ENCODE measurements at places on chromosomes 5 and 9.

- no peak for DNase-seq
Measured at GRCh38 chr5:142537938-142538337, 148.0 kb downstream of the FGF1 start.

- DNase-seq: no peak
Measured at GRCh38 chr5:54988817-54989216, 3.4 kb upstream of the ESM1 start.

DNA sequence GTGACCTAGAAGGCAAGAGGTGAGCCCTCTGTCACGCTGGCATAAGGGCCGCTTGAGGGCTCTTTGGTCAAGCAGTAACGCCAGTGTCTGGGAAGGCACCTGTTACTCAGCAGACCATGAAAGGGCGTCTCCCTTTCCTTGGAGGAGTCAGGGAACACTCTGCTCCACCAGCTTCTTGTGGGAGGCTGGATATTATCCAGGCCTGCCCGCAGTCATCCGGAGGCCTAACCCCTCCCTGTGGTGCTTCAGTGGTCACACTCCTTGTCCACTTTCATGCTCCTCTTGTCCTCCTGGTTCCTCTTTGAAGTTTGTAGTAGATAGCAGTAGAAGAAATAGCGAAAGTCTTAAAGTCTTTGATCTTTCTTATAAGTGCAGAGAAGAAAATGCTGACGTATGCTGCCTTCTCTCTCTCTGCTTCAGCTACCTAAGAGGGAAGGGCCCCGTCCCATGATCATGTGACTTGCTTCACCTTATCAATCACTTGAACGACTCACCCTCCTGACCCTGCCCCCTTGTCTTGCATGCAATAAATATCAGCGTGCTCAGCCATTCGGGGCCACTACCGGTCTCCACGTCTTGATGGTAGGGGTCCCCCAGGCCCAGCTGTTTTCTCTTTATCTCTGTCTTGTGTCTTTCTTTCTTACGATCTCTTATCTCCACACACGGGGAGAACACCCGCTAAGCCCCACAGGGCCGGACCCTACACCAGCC is 16.7 kb upstream of the SCGB3A1 start:
- DNase-seq: no peak

GRCh38 chr5:168123631-168124528 is 167.6 kb upstream of the WWC1 start:
- DNase-seq: no peak

DNA sequence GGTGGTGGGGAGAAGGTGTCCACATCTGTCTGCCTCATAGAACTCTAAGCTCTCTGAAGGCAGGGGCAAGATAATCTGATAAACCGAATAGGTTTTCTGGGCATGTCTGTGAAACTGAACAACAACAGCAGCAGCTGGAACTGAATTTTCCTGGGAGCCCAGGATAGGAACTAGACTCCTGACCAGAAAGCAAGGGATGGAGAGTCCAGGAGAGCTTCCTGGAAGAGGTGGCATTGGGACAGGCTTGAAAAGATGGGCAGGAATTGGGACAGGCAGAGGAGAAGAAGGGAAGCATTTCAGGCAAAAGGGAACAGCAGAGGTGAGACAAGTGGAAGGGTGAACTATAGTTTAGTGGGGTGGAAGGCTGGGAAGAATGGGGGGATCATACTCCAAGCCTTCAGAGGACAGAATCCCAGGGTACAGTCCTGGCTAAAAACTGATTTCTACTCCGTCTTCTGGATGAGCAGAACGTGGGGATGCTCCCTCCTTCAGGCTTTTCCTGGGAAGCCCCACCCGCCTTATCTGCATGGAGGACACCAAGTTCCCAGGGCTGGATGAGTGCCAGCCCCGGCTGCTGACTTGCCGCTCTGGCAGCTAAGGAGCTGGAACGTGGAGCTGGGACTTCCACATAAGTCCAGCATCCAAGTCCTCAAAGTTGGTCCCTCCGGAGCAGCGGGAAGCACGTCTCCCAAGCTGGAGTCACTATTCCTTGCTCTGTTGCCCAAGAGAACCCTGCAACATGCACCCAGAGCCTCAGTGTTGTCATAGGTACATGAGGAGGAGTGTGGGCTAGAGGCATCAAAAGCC is 13.9 kb upstream of the KIF12 start:
- DNase-seq: no peak

DNA sequence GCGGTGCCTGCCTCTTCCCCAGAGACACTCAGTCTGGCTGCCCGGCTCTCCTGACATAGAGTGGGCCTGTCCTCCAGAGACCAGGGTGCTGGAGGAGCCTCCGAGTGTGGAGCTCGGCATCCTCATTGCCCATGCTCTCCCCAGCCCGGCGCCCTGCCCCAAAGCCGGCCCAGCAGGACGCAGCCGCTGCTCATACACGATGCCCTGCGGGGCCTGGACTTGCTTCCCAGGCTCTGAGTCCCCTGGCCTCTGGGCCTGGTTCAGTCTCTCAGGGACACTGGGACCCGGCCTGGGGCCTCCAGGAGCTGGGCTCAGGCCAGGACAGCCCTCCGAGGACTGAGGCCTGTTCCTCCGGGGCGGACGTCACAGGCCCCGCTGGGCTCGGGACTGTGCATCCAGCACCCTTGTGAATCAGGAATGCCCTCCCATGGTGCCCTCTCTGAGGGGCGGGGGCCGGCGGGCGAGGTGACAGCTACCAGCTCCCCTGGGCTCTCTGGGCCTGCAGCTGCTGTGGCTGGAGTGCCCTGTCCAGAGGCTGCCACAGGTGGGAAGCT is 23.2 kb downstream of the TPPP start:
- no peak for DNase-seq

DNA sequence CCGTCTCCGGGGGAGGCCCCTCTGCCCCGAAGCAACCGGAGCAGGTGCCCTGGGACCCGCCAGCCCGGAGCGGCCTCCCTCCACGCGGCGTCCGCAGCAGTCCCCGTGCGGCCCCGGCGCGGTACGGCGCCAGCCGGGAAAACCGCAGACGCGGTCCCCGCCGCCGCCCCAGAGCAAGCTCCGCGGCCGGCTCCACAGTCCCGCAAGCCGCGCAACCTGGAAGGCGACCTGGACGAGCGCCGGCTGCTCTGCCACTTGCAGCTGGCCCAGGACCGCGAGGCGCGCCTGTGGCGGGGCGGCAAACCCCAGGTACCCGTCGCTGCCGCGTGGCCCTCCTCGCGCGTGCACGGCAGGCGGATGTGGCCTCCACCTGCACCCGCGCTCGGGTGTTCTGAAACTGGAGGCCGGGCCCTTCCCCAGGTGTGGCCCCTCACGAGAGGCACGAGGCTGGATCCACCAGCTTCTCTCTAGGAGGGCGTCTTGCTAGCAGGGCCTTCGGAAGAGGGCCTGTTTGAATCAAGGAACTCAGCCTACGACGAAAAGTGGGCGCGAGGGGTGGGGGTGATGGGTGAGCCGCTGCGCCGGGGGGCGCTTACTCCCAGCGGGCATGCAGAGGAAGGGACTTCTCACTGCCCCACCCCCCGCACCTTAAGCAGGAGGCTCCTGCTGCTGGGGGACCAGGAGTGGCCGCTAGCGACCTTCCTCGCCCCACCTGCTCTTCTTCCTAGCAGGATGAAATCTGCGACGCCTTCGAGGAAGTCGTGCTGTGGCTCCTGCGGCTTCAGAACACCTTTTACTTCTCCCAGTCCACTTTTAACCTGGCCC is 602 bp downstream of the CCNI2 start:
- no peak for DNase-seq

DNA sequence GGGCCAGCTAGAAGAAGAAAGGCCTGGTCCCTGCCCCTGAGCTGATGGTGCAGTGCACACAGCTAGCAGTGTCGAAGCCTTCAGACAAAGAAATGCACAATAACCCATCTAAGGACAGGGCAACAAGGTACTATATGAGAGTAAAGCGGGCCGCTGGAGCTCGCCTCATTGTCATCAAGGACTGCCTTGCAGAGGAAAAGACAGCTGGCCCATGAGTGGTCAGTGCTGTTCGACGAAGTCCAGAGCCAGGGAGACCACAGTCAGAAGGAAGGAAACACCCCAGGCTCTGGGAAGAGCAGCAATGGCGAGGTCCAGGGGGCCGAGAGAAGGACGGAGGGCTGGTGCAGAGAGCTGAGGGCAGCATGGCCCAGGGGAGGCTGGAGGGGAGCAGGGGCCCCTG is 17.3 kb downstream of the ATPSCKMT start:
- no peak for DNase-seq

GRCh38 chr5:10306114-10306513 is 1.6 kb downstream of the CMBL start:
- no peak for DNase-seq

DNA sequence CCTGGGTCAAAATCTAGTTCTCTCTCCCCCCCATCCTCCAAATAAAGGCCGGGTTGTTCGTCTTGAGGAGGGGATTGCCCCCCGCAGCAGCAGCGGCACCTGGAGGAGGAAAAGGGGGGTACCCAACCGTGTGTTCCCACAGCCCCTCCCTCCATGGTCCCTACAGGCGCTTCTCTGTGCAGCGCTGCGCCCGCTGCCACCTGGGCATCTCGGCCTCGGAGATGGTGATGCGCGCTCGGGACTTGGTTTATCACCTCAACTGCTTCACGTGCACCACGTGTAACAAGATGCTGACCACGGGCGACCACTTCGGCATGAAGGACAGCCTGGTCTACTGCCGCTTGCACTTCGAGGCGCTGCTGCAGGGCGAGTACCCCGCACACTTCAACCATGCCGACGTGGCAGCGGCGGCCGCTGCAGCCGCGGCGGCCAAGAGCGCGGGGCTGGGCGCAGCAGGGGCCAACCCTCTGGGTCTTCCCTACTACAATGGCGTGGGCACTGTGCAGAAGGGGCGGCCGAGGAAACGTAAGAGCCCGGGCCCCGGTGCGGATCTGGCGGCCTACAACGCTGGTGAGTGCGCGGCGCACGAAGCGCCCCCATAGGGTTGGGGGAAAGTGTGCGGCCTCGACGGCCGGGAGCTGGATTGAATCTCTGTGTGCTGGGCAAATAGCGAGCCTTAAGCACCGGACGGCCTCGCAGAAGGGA is 3.5 kb downstream of the LHX2 start:
- no peak for DNase-seq

DNA sequence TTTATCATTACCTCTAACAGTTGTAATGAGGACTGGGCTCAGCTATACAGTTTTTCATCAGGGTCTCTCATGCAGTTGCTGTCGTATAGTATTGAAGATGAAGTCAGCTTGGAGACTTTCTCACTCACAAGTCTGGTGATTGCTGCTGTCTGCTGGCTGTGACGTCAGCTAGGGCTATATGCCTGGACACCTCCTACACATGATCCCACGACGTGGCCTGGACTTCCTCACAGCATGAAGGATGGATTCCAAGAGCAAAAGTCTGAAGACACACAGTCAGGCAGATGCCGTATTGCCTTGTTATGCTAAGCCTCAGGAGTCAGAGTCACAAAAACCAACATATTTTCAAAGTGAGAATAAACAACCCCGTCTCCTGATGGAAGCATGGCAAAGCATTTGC is 193.3 kb downstream of the LURAP1L start:
- DNase-seq: no peak

- no peak for DNase-seq
Measured at GRCh38 chr9:76451234-76451633, 7.7 kb upstream of the GCNT1 start.

- no peak for DNase-seq
Measured at GRCh38 chr5:133354323-133355185, 257.8 kb downstream of the FSTL4 start.

DNA sequence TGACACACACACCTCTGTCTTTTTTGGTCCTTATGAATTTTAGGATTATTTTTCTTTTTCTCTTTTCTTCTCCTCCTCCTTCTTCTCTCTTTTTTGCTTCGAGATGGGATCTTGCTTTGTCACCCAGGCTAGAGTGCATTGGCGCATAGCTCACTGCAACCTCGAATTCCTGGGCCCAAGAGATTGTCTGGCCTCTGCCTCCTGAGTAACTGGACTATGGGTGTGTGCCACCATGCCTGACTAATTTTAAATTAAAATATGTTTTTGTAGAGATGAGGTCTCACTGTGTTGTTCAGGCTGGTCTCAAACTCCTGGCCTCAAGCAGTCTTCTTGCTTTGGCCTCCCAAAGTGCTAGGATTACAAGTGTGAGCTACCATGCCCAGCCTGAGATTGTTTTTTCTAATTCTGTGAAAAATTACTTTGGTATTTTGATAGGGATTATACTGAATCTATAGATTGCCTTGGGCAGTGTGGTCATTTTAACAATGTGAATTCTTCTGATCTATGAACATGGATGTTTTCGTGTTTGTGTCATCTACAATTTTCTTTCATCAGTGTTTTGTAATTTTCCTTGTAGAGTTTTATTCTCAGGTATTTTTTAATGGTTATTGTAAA is 7.7 kb downstream of the AHRR start:
- DNase-seq: no peak

DNA sequence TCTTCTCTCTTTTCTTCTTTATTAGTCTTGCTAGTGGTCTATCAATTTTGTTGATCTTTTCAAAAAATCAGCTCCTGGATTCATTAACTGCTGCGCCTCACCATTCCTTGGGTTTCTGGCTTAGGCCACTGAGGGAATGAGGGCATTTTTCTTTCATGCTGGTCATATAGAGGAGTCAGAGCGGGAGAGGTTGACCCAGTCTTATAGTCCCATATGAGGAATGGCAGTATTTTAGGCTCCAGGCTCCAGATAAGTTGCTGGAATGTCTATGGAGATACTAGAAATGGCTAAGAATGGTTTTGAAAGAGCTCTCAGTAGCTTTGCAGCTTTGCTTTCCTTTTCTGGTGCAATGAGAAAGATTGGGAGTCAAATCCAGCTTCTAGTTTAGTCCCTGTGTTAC is 58.2 kb downstream of the GALNT10 start:
- no peak for DNase-seq
